ENCODE measurements at places on chromosomes 7 and 10.
A peak's percentile ranks its signal among the peaks of the same experiment; 100 is the strongest.

DNA sequence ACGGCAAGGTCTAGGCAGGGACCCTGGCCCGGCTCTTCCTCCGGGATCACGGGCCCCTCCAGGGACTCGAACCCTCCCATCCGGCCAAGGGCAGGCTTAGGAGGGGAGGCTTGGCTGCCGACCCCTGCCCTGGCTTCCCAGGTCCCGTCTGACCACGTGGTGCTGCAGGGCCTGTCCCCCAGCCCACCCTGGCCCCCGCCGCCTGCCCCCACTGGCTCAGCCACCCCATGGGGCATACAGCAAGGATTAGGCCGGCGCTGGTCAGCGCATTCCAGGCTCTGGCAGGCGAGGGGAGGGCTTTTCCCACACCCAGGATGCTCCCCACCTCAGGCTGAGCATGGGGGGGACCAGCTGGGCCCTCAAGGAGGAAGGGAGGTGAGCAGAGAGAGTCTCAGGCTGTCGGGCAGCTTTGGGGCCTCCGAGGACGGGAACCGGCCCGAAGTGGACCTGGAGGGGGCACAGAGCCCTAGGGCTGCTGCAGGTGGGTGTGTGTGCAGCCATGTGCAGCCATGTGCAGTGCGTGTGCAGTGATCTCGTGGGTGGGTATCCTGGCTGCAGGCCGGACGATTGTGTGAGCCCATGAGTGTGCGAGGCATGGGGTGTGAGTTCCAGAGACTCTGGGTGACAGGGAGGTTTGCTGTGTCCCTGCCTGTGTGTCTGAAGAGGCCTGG is 713 bp upstream of the GRIFIN start:
- DNase-seq = no peak

DNA sequence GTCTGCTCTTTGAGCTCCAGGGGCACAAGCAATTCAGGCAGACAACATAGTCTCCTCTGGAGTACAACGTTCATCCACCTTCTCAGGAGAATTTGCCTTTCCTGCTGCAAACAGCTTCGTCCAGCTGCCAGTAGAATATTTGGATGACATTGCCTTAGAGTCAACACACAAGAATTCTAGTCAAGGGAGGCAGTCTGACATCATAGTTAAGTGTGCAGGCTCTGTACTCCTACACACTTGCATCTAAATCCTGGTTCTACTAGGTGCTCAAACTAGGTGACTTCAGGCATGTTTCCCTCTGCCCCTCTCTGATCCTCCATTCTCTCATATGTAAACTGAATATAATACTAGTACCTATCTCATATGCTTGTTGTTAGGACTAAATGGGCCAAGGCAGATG is 314.8 kb downstream of the HPSE2 start:
- no peak for DNase-seq

DNA sequence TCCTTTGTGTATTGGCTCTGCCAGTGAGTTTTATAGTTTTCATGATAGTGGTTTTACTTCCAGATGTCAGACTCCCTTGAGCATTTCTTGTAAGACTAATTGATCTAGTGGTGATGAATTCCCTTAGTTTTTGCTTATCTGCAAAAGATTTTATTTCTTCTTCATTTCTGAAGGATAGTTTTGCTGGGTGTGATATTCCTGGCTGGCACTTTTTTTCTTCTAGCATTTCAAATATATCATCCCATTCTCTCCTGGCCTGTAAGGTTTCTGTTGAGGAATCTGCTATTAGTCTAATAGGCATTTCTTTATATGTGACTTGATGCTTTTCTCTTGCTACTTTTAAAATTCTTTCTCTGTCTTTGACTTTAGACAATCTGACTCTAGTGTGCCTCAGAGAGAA is 64.8 kb downstream of the SLC16A9 start:
- DNase-seq = no peak

DNA sequence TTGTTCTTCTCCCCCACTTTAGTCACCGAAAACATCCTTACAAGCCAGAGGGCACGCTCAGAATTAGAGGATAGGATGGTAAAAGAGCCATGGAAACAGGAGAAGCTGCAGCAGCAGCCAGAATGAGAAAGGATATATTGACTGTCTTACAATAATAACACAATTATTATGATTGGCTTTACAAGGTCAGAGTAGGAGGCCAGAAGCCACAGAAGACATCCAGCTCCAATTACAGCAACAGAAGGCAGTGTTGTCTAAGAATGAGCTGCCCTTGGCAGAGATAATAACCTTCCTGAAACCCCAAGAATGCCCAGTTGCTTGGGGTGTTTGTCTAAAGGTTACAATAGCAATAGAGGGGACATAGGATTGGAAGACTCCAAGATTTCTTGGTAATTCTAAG is 168.8 kb downstream of the C1GALT1 start:
- DNase-seq = no peak

DNA sequence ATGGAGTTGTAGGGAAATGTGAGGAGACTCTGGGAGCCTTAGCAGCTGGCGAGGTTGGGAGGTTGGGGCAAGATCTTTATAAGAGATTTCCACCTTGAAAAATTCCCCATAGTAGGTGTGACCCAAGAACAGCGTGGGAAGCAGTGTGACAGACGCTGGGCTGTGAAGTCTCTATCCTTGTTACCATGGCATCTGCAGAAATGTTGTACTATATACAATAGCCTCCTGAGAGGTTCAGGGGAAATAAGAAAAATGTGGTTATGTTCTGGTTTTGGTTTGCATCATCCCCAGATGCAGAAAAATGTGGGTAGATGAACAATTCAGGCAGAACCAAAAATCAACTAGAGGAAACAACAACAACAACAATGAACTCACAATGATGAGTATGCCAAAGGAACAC is 498.6 kb downstream of the SH2D4B start:
- DNase-seq = no peak

GRCh38 chr10:36801660-36802059 is 323.7 kb upstream of the ANKRD30A start:
- no peak for DNase-seq

- no peak for DNase-seq
Observed at GRCh38 chr7:56009695-56010094, 41.5 kb downstream of the PSPH start.

GRCh38 chr10:12638103-12638502 is 288.8 kb downstream of the CAMK1D start:
- no peak for DNase-seq

- no peak for DNase-seq
Observed at GRCh38 chr10:132282667-132283603, 24.8 kb downstream of the STK32C start.

DNA sequence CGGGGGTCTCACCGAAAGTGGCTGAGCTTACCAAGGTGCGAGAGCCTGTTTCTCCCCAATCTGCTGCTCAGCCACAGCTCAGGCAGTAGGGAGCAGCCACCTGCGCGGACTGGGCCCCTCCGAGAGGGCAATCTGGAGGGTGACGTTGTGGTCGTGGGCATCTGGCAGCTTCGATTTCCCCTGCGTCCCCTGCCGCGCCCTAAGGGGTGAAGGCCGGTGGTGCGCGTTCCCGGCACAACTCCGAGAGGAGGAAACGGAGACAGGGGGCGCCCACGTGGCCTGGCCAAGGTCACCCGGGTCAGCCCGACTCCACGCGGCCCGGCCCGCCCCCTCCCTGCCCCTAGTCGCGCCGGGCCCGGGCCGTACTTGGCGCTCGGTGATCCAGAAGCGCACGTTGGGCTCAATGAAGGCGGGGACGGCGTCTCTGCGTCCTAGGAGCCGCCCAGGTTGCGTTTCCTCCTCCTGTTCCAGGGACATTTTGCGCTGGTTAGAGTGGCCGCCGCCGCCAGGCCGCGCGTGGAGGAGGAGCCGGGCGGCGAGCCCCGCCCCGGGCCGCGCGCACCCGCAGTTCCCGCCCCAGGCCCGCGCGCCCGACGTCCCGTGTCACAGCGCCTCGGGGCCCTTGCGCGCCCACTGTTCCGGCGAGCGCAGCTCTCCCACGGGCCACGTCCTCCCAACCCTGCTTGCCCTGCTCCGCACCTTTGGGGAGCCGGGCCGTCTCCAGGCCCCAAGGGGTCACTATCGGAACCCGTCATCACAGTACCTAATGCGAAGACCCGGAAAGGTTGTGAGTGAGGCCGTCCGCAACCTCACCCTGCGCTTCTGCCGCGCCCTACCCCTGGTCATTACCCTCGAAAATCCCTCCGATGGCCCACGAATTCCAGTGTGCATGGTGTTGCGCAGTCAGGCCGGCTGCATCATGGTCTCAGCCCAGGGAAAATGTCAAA is at the start of gene SFXN4:
Gene SFXN4, minus strand, starts transcription at position 544 of the 947 bp plus-strand sequence. Its CDS starts 67 bp downstream, at position 477.
- peak; percentile 85 for DNase-seq

DNA sequence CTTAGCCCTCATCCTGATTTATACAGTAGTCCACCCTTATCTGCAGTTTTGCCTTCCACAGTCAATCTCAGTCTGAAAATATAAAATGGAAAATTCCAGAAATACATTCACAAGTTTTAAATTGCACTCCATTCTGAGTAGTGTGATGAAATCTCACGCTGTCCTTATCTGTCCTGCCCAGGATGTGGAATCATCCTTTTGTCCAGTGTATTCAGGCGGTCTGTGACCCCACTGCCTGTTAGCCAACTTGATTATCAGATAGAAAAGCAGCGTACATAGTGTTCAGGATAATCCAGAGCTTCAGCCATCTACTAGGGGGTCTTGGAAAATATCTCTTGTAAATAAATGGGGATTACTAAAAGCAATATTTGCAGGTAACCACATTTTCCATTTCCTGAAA is 146.3 kb downstream of the MALRD1 start:
- no peak for DNase-seq

GRCh38 chr10:61669849-61670248 is 7.1 kb downstream of the CABCOCO1 start:
- no peak for DNase-seq

DNA sequence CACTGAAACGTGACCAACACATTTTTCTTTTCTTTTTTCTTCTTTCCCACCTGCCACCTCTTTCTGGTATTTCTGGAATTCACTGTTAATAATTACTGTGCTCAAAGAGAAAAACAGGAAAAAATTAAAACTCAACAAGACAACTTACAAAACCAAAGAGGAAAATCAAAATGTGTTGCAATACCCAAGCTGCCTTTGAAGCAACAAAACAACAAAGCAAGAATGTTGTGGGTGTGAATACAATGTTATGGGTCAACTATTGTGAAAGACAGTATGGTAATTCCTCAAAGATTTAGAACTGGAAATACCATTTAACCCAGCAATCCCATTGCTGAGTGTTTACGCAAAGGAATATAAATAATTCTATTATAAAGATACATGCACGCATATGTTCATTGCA is 415.1 kb downstream of the GFRA1 start:
- no peak for DNase-seq

- no peak for DNase-seq
Observed at GRCh38 chr10:32072025-32072800, 16.0 kb upstream of the KIF5B start.

DNA sequence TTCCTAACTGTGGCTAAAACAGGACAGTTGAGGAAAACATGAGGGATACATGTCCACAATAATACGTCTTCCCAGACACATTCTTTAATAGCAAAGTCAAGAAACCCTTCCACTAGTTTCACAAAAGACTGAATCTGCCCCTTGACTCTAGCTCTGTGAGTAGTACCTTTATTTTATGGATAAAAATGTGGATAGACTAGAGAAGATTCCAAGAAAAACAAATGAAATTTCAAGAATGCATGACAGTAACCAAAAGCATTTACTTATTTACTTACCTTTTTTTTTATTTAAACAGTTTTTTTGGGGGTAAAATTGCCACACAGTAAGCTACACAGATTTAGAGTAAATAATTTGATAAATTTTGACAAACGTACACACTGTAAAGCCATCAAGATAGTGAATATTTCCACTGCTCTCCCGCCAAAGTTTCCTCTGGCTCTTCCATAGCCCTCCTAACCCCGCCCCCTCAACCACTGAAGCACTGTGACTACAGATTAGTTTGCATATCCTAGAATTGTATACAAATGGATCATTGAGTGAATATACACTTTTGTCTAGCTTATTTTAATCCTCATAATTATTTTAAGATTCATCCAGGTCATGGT is 420.4 kb upstream of the ZMIZ1 start:
- no peak for DNase-seq

DNA sequence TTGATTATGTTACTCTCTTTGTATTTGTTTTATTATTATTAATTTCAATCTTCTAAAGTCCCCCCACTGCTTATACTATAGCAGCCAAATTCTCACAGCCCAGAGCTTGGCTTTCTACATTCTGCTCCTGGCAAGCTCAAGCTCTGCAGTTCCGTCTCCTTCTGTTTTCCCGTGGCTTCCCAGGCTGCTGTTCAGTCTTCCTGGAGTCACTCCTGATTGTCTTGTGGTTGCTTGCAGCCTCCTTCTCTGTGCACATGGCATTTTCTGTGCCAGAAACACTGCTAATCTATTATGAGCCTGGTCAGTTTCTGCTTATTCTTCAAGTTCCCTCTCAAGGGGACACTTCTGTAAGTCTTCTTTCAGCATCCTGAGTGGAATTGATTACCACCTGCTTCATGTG is 533.7 kb upstream of the IGFBP3 start:
- no peak for DNase-seq

- DNase-seq = no peak
Observed at GRCh38 chr7:36138209-36138608, 14.8 kb upstream of the EEPD1 start.

Data from coronary artery (tissue), 2 donors.